ENCODE measurements at places on chromosomes 2 and 18. TPM values are rescaled to one million over a fixed set of nuclear protein-coding genes. Genes with fewer than 3 reads are reported as not detected.

Gene CPO
- 0.47 TPM for total RNA-seq

Gene FAM228A
- 2.3 TPM for total RNA-seq

Gene FAM237A
- not detected for total RNA-seq

Gene MOGAT1
- total RNA-seq = not detected

Gene LGALSL
- 6.2 TPM for total RNA-seq

Gene SERPINB10
- total RNA-seq = not detected

Gene OTX1
- 0.12 TPM for total RNA-seq

Gene COL6A3
- total RNA-seq = 1,351 TPM
